OCI-LY7 (cell line): ENCODE measurements at places on chromosomes 12 and 14.
A peak's percentile ranks its signal among the peaks of the same experiment; 100 is the strongest.

DNA sequence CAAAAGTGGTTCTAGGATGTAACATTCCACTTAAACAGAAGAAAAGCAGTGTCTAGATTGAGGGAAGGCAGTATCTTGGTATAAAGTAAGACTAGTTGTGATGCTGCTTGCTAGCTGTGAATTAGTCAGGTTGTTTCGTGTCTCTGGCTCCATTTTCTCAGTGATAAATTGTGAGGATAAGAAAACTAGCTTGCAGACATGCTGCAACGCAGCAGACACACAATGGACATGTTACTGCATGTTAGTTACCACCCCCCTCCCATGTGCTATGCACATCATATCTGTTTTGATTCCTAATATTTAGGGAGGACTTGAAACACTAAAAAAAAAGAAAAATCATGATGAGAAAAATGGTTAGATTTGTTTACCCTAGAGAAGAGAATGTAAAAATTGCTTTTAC, 2.9 kb downstream of the CCNK start:
- DNase-seq: no peak

DNA sequence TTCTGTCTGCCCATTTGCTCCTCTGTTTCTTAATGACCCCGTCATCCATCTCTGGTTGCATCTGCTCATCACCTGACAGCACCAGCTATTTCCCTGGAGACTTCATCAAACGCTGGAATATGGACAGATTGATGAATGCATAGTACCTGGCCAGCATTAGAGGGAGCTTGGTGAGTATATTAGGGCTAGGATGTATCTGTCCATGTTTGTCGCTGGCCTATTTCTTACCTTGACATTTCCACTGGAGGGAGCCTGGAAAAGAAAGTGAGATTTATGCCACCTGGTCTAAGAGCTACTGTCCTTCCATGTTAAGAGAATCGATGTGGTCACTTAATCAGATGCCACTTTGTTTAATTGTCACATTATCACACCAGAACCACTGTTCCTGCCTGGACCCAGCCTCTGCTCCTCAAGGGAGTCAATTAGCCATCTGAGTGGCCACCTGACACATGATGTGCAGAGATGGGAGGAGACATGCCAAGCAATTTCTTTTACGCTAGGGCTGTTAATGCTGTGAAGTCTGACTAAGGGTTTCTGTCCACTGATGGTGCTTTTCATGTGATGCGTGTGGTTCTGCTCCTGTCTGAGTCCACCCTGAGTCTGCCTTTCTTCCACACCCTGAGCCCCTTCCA, 75.3 kb upstream of the SFSWAP start:
- DNase-seq: no peak

DNA sequence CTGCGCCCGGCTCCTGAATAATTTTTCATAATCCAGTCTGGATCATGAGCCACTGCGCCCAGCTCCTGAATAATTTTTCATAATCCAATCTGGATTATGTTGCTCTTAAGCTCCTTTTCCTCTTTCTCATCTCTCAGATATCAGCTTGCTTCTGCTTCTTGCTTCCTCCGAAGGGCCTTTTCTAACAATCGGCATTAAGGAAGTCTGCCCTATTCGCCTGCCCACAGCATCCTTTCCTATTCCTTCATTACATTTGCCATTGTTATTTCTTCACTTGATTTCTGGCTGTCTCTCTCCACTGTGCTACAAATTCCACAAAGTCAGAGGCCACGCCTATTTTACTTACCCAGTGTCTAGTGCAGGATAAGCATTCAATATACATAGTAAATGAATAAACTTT, 83.5 kb downstream of the TTC7B start:
- no peak for DNase-seq

- DNase-seq: no peak
Observed at GRCh38 chr12:112543751-112544150, 125.0 kb downstream of the PTPN11 start.

DNA sequence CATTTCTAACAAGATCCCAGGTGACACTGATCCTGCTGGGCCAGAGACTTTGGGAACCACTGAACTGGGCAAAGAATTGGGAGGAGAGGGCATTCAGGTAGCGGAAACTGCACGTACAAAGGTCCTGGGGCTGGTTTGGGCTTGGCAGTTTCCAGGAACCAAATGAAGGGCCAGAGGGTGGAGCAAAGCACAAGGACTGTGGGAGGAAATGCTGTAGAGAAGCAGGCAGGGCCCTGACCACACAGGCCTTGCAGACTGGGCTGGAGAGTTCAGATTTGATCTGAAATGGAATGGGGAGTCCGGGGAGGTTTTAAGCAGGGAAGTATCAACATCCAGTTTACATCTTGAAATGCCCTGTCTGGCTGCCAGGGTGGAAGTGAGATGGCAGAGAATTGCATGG, 195.1 kb downstream of the PHETA1 start:
- no peak for DNase-seq

GRCh38 chr12:28130625-28131598, 59.3 kb upstream of the CCDC91 start:
- no peak for DNase-seq

- no peak for DNase-seq
Observed at GRCh38 chr14:94673781-94674231, 61.6 kb downstream of the SERPINA3 start.

GRCh38 chr12:26939192-26939832, 1.0 kb downstream of the FGFR1OP2 start:
- DNase-seq: peak; percentile 66

- DNase-seq: no peak
Observed at GRCh38 chr12:123243671-123244262, 10.5 kb downstream of the MTRFR start.

- no peak for DNase-seq
Observed at GRCh38 chr14:51513281-51513680, 138.4 kb upstream of the FRMD6 start.

DNA sequence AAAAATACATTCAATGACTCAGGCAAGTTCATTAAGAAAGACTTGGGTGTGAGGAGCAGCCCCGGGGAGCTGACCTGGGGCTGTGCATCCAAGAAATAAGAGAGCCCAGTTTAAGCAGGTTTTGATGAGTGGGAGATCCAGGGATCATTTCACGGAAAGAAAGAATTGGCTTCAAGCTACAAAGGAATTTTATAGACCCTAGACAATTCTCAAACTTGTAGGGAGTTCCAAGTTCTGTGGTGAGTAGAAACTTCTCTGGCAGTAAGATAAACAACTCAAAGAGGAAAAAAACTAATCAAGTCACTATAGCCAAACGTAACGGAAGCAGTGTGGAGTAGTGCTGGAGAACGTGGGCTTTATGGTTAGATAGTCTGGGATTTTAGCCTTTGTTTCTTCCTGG, 175.7 kb upstream of the DDHD1 start:
- DNase-seq: no peak

GRCh38 chr12:129520739-129521138, 383.1 kb downstream of the TMEM132D start:
- DNase-seq: no peak

GRCh38 chr12:39502726-39503125, 59.8 kb upstream of the KIF21A start:
- no peak for DNase-seq

DNA sequence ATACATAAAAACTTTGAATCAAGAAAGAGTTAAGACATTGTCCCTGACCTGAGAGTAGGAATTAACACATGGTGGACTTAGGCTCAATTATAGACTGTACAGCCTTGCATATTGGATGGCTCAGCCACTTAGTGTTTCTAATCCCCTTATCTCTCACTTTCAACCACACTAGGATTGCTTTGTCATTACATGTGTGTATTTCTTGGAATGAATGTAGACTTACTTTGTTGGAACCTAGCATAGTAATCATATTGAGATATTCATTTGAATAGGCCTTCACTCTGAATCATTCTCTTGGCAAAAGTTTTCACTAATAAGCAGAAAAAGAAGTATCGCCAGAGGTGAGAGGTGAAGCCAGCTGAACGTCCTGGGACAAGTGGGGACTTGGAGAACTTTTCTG, 1973.9 kb upstream of the FLRT2 start:
- no peak for DNase-seq

- peak; percentile 64 for DNase-seq
Observed at GRCh38 chr14:39107591-39107996, 4.6 kb upstream of the SEC23A start.

GRCh38 chr12:54522243-54522642, 24.7 kb downstream of the NCKAP1L start:
- DNase-seq: no peak

DNA sequence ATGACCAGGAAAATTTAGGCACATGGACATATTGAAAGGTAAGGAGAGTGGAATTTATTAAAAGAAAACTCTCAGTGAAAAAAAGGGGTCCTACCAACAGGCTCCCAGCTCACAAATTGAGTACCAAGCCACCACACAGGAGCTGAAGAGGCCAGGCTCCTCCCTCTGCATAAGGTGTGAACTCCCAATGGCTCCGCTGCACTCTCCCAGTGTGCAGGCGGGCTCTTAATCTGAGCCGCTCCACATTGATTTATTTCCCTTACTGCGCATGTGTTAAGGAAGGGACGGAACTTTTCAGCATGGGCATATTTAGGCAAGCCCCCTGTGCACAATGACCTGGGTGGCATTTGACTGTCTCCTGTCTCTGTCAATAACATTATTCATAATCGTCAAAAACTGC, 68.6 kb upstream of the PLEKHG7 start:
- DNase-seq: no peak

GRCh38 chr12:15151161-15152091, 69.8 kb downstream of the RERG start:
- DNase-seq: peak; percentile 21

GRCh38 chr12:40222247-40222646, 2.5 kb upstream of the LRRK2 start:
- no peak for DNase-seq

DNA sequence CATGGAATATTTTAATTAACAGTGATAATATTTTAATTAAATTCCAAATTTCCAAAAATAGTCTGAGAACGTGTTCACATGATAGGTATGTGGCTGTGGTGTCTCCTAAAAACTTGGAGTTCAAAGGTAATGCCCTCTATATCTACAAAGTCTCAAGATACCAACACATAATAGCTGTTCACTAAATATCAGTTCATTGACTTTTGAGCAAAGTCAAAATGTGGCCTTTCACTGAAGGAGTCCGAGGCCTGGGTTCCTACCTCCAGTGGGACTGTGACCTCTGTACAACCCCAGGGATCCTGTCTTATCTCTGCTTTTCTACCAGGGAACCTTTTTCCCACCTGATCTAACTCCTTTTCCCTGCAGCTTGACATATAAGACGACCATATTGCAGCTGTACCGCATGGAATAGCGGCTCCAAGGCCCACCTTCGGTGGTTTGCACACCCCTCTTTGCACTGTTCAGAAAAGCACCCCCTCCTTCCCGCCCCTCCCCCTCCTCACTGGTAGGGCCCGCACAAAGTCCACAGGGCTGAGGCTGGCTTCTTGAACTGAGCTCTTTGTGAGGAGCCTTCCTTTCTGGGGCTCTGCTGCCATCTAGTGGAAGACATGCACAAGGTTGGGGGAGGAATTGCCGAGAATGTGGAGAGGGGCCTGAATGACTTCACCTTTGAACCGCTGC, 3.1 kb downstream of the CCND2 start:
- DNase-seq: peak; percentile 81

- peak; percentile 4 for DNase-seq
Observed at GRCh38 chr12:91577586-91578539, 395.2 kb upstream of the DCN start.

- peak; percentile 97 for DNase-seq
Observed at GRCh38 chr14:49971156-49972130, 78.6 kb downstream of the ARF6 start.

- DNase-seq: peak; percentile 52
Observed at GRCh38 chr14:57390806-57391516, 575 bp downstream of the NAA30 start.

GRCh38 chr12:114799574-114800487, 115.9 kb upstream of the TBX3 start:
- DNase-seq: no peak
